Thymus (tissue), 14 donors: ENCODE measurements at places on chromosomes 2 and 18. TPM values are rescaled to one million over a fixed set of nuclear protein-coding genes. Genes with fewer than 3 reads are reported as not detected.

DNA sequence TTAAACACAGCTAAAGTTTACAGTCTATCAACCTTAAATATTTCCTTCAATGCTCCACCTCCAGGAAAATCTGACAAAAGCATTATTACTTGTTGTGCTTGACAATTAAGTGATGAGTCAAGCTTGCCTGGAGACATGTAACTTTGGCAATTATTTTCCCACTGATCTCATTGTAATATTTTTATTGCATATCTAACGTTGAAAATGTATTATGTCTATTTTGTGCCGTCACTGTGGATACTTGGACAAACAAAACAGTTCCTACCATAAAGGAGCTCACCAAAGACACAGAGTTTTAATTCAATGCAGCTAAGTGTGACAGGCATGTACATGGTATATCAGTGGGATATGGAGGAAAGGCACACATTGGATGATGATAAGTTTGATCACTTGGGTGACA lies 24.7 kb downstream of the RNF103 start:
- no peak for DNase-seq
- no peaks in the 10 kb centered on the region for H3K27me3 ChIP-seq
- no peak overlapping the region for H3K4me3 ChIP-seq
- H3K36me3 ChIP-seq = peaks cover 4% of the 10 kb centered on the region
- H3K27ac ChIP-seq = no peak overlapping the region
- no peaks in the 10 kb centered on the region for H3K4me1 ChIP-seq

GRCh38 chr2:140786585-140786984 lies 1344.2 kb downstream of the LRP1B start:
- no peaks in the 10 kb centered on the region for H3K27me3 ChIP-seq
- H3K36me3 ChIP-seq = no peaks in the 10 kb centered on the region
- DNase-seq = no peak
- H3K4me1 ChIP-seq = no peaks in the 10 kb centered on the region

- H3K4me3 ChIP-seq = no peak overlapping the region
- peak; percentile 74 for DNase-seq
- H3K4me1 ChIP-seq = no peaks in the 10 kb centered on the region
- H3K36me3 ChIP-seq = peaks cover 2% of the 10 kb centered on the region
- H3K27me3 ChIP-seq = peaks cover 4% of the 10 kb centered on the region
These were observed 17.2 kb upstream of the RPL31 start for GRCh38 chr2:100984892-100985307.

DNA sequence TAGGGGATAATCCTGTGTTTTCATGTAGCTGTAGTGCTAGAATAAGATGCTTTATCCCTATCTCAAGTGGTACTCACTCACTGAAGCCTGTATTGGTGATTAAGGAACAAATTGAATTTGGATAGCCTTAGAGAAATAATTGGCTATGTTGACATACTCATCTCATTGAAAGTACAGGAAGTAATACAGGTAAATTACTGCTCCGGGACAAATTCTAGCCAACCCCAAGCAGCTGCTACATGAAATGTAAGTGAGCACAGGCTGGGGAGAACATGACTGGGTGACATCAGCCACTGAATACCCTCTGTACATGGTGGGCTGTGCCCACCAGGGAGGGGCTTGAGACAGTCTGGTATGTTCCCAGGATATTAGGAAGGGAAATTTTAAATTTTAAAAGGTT lies 188.4 kb upstream of the RASGRP3 start:
- H3K4me3 ChIP-seq = no peak overlapping the region
- no peak for DNase-seq

GRCh38 chr2:4551691-4552474 lies 848.5 kb downstream of the DCDC2C start:
- H3K27me3 ChIP-seq = no peaks in the 10 kb centered on the region
- no peaks in the 10 kb centered on the region for H3K4me1 ChIP-seq
- no peak for DNase-seq
- H3K36me3 ChIP-seq = no peaks in the 10 kb centered on the region
- H3K27ac ChIP-seq = no peak overlapping the region

GRCh38 chr2:85704800-85705679 lies 10.9 kb downstream of the GNLY start:
- no peak overlapping the region for H3K4me3 ChIP-seq
- no peaks in the 10 kb centered on the region for H3K27me3 ChIP-seq
- DNase-seq = no peak
- H3K4me1 ChIP-seq = peaks cover 13% of the 10 kb centered on the region

GRCh38 chr18:79613186-79613931 lies 66.2 kb upstream of the CTDP1 start:
- H3K27me3 ChIP-seq = peaks cover 3% of the 10 kb centered on the region
- no peaks in the 10 kb centered on the region for H3K36me3 ChIP-seq
- no peak for DNase-seq
- no peak overlapping the region for H3K27ac ChIP-seq

DNA sequence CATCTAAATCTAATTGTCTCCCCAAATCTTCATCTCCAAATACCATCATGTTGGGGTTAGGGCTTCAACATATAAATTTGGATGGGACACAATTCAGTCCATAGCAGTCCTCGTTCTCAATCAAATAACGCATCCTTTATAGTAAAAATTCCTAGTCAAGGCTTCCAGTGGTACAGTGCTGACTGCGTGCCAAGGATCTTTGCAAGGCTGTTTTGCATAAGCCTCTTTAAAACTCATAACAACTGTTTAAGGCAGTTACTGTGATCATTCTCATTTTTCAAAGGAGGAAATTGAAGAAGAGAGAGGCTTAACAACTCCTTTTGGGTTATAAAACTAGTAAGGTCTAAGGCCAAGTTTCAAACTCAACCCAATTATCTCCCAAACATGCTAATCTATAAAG lies 666.9 kb downstream of the NYAP2 start:
- H3K27ac ChIP-seq = no peak overlapping the region
- H3K4me3 ChIP-seq = no peak overlapping the region
- no peak for DNase-seq
- H3K4me1 ChIP-seq = no peaks in the 10 kb centered on the region

DNA sequence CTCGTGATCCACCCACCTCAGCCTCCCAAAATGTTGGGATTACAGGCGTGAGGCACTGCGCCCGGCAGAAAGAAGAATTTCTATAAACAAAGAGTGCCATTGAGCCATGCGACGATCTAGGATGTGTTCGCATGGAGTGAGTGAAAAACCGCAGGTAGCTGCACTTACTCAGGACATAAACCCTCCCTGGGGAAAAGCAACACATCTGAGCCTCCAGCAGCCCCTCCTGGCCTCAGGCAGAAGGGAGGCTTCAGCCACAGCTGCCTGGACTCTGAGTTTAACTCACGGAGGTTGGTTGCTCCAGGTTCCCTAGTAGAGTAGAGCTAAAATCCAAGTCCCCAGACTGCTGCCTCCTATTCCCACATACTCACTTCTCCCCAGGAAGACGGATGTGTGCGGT lies 11.3 kb upstream of the STK25 start:
- H3K36me3 ChIP-seq = no peaks in the 10 kb centered on the region
- H3K27ac ChIP-seq = no peak overlapping the region

DNA sequence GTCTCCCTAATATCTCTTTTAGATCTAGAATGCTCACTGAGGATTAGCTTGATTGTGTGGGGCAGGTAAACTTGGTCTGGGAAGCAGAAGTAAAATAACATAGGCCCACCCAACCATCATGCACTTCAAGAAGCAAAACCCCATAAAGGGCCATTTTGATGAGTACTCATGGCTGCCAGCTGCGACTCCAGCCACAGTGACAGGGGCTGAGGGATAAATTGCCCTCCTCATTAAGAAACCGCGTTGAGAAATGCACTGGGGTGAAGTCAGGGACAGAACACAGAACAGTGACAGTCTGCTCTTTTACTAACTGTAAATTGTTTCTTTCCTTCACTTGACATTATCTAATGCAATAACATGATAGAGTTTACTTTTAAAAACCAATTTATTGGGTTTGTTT lies 60.2 kb downstream of the RND3 start:
- no peak overlapping the region for H3K27ac ChIP-seq
- DNase-seq = no peak

- H3K36me3 ChIP-seq = no peaks in the 10 kb centered on the region
- no peaks in the 10 kb centered on the region for H3K4me1 ChIP-seq
- no peak for DNase-seq
- no peak overlapping the region for H3K4me3 ChIP-seq
These were observed 107.2 kb upstream of the L3MBTL4 start for GRCh38 chr18:6521803-6522418.

DNA sequence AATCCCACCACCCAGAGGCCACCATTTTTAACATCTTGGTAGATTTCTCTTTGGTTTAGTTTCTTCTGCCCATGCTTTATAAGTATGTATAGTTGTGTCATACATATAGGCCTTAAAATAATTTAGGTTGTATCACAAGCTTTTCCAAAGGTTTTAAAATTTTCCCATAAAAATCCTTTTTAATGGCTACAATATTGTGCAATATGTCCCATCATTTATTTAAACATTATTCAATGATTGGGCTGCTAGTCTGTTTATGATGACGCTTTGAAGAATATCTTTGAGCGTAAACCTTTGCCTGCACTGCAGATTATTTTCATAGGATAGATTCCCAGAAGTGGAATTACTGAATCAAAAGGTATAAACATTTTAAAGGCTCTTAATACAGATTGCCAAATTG lies 217.3 kb downstream of the CLIP4 start:
- H3K36me3 ChIP-seq = no peaks in the 10 kb centered on the region
- H3K4me1 ChIP-seq = no peaks in the 10 kb centered on the region
- peaks cover 3% of the 10 kb centered on the region for H3K27me3 ChIP-seq
- DNase-seq = no peak

DNA sequence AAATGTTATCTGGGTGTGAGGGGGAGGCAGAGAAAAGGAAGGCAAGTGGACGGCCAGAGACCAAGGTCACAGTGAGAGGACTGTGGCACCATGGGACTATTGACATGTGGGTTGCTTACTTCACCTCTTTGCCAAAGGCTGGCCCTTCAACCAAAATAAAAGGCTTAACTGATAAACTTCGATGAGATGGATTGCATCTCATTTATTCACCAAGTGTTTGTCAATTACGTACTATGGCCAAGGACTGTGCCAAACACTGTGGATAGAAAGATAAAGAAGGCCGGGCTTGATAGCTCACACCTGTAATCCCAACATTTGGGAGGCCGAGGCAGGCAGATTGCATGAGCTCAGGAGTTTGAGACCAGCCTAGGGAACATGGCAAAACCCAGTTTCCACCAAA lies 98.7 kb upstream of the CCBE1 start:
- H3K27ac ChIP-seq = no peak overlapping the region
- no peak for DNase-seq
- no peaks in the 10 kb centered on the region for H3K4me1 ChIP-seq
- no peaks in the 10 kb centered on the region for H3K36me3 ChIP-seq

GRCh38 chr2:120602251-120602650 lies 133.4 kb upstream of the GLI2 start:
- H3K36me3 ChIP-seq = no peaks in the 10 kb centered on the region
- DNase-seq = no peak
- H3K4me3 ChIP-seq = no peak overlapping the region
- H3K27ac ChIP-seq = no peak overlapping the region
- H3K27me3 ChIP-seq = no peaks in the 10 kb centered on the region

DNA sequence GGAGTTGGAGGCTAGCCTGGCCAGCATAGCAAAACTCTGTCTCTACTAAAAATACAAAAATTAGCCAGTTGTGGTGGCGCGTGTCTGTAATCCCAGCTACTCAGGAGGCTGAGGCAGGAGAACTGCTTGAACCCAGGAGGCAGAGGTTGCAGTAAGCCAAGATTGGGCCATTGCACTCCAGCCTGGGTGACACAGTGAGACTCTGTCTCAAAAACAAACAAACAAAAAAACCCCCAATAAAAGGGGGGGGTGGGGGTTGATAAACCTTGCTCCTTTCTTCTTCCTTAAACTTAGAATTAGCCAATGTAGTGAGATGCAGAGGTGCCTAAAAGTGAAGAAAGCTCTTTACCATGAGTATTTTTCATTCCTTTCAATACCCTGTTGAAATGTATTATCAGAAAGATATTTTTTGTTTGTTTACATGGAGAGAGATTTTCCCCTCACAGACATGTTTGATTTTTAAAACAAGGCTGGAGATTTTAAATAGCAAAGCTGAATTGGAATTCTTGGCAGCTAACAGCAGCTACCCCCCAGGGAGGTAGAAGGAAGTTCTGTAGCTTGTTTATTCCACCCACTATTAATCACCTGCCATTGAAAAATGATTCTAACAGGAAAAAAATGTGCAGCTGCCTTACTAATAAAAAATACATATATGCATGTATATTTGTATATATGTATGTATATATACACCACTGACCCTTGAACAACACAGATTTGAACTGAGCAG lies 48.6 kb downstream of the GYPC start:
- H3K27ac ChIP-seq = no peak overlapping the region
- no peak for DNase-seq
- no peaks in the 10 kb centered on the region for H3K36me3 ChIP-seq
- H3K4me1 ChIP-seq = no peaks in the 10 kb centered on the region

GRCh38 chr18:4586731-4587130 lies 131.6 kb upstream of the DLGAP1 start:
- no peaks in the 10 kb centered on the region for H3K36me3 ChIP-seq
- H3K27ac ChIP-seq = no peak overlapping the region
- H3K27me3 ChIP-seq = no peaks in the 10 kb centered on the region
- H3K4me3 ChIP-seq = no peak overlapping the region
- no peak for DNase-seq

- H3K4me3 ChIP-seq = no peak overlapping the region
- no peaks in the 10 kb centered on the region for H3K36me3 ChIP-seq
- H3K27me3 ChIP-seq = no peaks in the 10 kb centered on the region
These were observed 21.1 kb upstream of the TMEM163 start for GRCh38 chr2:134739879-134740301.

The PLGLB1 gene
- 3.0 TPM for total RNA-seq

The COBLL1 gene
- 3.0 TPM for total RNA-seq

The PSD4 gene
- 81.8 TPM for total RNA-seq

The UBE2E3 gene
- total RNA-seq = 55.4 TPM

The PPP4R3B gene
- total RNA-seq = 56.0 TPM

The FLACC1 gene
- 1.7 TPM for total RNA-seq

The AQP12B gene
- total RNA-seq = under 0.01 TPM

The DNAJC5G gene
- not detected for total RNA-seq
